ENCODE measurements at places on chromosomes 1 and 21. TPM values are rescaled to one million over a fixed set of nuclear protein-coding genes. Genes with fewer than 3 reads are reported as not detected.
A peak's percentile ranks its signal among the peaks of the same experiment; 100 is the strongest.

GRCh38 chr1:98371764-98372163, 289.8 kb upstream of the SNX7 start:
- DNase-seq, result no peak

GRCh38 chr1:154994269-154994587, 842 bp downstream of the LENEP start:
- no peak for DNase-seq

DNA sequence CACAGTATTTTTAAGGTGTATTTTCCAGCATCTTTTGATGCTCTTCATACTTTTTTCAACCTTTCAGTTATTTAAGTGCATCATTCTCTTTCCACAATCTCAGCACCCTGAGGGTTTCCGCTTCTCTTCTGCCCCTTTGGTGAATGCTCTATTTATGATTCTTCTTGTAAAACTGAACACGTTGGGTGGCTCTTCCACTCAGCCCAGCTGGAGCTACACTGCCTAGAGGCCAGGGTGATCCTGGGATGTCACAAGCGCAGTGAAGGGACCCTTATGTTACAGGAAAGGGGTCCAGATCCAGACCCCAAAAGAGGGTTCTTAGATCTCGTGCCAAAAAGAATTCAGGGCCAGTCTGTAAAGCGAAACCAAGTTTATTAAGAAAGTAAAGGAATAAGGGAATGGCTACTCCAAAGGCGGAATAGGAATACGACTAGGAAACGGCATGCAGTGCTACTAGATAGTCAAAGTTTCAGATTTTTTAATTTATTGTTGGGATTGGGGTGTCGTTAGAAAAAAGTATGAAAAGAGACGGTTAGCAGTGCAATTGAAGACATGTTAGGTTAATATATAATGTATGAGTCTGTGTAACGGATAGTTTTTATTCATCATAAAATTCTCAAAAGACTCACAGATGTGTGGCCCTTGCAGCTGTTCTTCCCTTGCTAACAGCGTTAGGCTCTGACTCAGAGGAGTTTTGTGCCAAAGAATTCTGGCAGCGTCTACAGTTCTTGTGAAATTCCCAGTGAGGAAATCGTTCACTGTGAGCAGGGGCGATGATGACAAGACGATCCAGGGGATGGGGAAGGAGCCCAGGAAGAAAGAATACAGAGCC, 14.4 kb upstream of the ERVH48-1 start:
- peak; percentile 97 for DNase-seq

DNA sequence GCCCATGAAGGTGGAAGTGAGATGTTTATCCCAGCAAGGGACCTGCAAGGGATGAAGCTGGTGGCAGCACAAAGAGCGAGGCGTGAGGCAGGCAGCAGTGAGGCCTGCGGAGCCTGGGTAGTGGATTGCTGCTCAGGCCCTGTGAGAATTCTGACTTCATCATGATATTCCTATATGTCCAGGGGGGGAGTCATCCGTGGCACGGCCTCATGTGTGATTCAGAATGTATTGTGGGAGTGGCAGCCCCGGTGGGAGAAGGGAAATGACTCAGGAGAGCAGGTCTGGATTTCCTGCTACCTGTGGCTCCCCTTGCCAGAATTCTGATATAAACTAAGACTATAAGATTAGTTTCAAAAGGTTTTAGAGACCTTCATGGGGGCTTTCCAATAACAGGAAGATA, 240.9 kb downstream of the CAMTA1 start:
- DNase-seq, result peak; percentile 70

GRCh38 chr1:225666495-225666894, 13.6 kb upstream of the ENAH start:
- DNase-seq, result no peak

The REN gene
- 0.09 TPM for polyA plus RNA-seq

The PRCC gene
- polyA plus RNA-seq, result 102 TPM

The DENND2C gene
- polyA plus RNA-seq, result 3.2 TPM

The FNBP1L gene
- polyA plus RNA-seq, result 15.4 TPM
